ENCODE measurements at places on chromosomes 1 and 21.

GRCh38 chr1:226604560-226605317 lies 56.2 kb downstream of the STUM start:
- DNase-seq, result no peak

DNA sequence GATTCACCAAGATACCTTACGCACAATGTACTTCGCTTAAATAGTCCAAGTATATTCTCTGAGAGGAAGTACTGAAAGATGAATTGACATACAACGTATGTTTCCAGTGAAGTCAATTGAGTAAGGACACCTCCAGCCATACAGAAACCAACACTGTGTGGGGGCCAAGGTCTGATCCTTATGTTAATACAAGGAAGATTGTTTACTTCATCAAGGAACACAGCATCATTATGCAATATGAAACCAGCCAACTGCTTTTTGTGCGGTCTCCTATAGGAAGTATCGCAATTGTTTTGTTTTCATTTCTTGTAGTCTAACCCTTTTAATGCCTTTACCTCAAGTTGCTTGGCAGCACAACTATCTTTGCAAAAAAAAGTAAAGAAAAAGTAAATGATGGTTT lies 28.2 kb upstream of the TEKT2 start:
- no peak for DNase-seq

DNA sequence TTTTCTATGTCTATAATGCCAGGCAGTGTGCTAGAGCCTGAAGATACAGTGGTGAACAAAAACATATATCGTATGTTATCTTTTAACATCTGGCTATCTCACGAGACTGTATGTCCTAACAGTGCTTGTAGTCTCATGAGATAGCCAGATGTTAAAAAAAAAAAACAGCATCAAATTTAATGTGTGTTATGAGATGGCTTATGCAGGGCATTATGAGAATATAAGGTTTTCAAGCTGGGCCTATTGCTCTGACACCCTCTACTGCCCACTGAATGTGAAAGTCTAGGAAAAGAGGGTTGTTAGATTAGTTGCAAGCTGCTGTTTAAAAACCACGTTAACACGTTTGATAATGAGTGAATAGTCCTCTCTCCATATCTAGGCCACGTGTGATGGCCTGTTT lies 109.8 kb downstream of the CACHD1 start:
- DNase-seq, result no peak

- DNase-seq, result no peak
These were observed 150.6 kb downstream of the CDC7 start for GRCh38 chr1:91651243-91651642.

- no peak for DNase-seq
These were observed 39.1 kb downstream of the MRPS6 start for GRCh38 chr21:34112316-34113033.

- peak; percentile 56 for DNase-seq
These were observed 10.0 kb upstream of the MORC3 start for GRCh38 chr21:36310016-36310415.

DNA sequence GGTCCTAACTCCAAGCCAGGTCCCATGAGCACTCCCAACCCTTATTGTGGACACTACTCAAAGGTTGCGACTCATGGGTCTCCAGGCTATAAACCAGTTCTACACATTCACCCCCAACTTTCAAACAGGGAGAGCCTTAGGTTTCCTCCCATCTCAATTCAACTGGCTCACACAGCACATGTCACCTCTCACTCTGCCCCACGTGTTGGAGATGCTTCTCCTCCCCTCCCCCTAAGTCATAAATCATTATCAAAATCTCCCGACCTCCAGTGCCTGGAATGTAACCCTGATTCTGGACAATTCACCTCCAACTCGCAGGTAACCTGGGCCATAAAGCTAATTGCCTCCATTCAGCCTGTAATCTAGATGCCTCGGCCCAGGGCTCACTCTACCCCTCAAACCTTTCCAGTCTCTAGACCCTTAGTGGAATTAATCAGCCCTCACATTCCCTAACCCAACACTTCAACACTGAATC lies 595 bp downstream of the AK2 start:
- peak; percentile 56 for DNase-seq

- no peak for DNase-seq
These were observed 16.2 kb upstream of the MEF2D start for GRCh38 chr1:156516821-156517220.

DNA sequence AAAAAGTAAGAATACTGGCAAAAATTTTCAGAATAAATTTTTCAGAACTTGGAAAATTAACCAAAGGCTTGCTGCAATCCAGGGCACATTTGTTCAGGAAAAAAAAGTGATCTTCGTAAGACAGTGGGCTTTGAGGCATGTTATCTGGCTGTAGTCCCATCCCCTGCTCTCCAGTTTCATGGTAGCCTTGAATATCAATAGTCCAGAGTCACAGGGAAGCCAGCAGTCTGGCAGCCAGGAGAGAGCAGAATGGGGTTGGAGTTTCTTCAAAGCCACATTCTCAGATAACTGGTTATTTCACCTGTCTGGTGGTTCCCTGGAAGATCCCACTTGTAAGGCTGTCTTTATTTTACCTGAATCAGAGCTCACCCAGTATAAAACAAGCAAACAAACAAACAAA lies 669.3 kb downstream of the MATN1 start:
- no peak for DNase-seq

GRCh38 chr1:64150266-64150665 lies 53.2 kb upstream of the UBE2U start:
- DNase-seq, result peak; percentile 64

- no peak for DNase-seq
These were observed 444.0 kb downstream of the NPHP4 start for GRCh38 chr1:5548266-5548665.

GRCh38 chr1:31444725-31445448 lies 31.9 kb downstream of the SERINC2 start:
- peak; percentile 46 for DNase-seq

- DNase-seq, result no peak
These were observed 107.5 kb downstream of the TIAM1 start for GRCh38 chr21:31236528-31236927.

GRCh38 chr1:217322834-217323233 lies 308.1 kb downstream of the GPATCH2 start:
- peak; percentile 27 for DNase-seq

GRCh38 chr1:246779561-246780175 lies 55.5 kb downstream of the SCCPDH start:
- DNase-seq, result no peak

GRCh38 chr1:2468041-2468472 lies 8.0 kb upstream of the PLCH2 start:
- DNase-seq, result peak; percentile 77

- no peak for DNase-seq
These were observed 101.1 kb upstream of the SOD1 start for GRCh38 chr21:31558189-31558961.

DNA sequence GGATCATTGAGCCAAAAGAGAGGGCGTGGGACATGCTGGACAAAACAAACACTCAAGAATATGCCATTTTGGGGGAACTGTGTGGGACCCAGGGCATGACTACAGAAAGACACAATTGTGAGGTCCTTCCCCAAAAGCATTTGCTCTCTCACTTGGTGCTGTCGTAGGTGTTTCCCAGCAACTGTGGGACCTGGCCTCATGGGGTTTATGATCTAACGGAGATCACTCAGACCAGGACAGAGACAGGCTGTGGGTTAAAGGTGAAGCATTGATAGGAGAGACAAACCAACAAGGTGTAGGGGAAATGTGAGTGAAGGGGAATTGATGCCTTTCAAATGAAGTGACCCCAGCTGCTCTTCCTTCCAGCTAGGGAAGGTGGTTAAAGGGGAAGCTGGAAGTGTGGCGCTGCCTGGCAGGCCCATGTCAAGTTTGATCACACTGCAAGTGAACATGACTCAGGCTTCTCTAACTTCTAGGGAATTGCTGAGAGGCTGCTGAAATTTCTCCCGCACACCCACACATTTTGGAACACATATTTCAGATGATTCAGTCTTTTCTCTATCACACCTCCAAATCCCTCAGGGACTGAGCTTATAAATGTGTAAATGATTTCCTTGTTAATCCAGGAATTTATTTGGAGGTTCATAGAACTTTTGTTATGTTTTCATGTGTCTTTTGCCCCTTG lies 30.2 kb downstream of the TRAF5 start:
- DNase-seq, result no peak

DNA sequence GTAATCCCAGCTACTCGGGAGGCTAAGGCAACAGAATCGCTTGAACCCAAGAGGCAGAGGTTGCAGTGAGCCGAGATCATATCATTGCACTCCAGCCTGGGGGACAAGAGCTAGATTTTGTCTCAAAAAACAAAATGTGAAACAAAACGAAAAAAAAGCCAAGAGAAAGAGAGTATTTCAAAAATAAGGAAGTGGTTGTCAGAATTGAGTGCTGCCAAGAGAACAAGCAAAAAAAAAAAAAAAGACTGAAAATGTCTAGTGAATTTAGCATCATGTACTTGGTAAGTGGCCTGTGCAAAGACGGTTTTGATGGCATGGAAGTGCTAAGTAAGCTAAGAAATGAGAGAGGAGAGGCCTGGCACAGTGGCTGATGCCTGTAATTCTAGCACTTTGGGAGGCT lies 14.3 kb downstream of the KPNA6 start:
- no peak for DNase-seq

GRCh38 chr1:161943737-161944136 lies 79.9 kb downstream of the OLFML2B start:
- DNase-seq, result no peak

GRCh38 chr1:2594001-2594640 lies 7.5 kb downstream of the PRXL2B start:
- peak; percentile 40 for DNase-seq

- no peak for DNase-seq
These were observed 55.6 kb downstream of the SLX9 start for GRCh38 chr21:44995343-44995941.

- no peak for DNase-seq
These were observed 46.7 kb downstream of the RPRD2 start for GRCh38 chr1:150410582-150411101.

Data from RPMI8226 (cell line).